ENCODE measurements at places on chromosomes 13 and 19. TPM values are rescaled to one million over a fixed set of nuclear protein-coding genes. Genes with fewer than 3 reads are reported as not detected.
A peak's percentile ranks its signal among the peaks of the same experiment; 100 is the strongest.

DNA sequence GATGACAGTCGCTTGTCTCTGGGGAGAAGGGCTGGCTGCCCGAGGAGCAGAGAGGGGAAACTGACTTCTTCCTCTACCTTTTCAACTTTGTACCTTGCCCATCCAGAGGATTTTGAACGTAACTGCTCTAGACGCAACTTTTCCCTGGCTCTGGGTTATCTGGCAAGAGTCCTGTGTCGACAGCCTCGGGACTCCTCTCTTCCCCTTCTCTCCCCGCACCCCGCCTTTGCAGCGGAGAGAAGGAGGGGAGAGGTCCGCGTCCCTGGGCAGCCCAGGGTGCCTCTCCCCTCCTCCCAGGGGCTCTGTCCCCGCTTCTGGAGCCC lies 574 bp downstream of the SH3GL1 start:
- peaks cover 80% of the 10 kb centered on the region for H3K4me1 ChIP-seq
- DNase-seq: no peak
- H3K36me3 ChIP-seq: no peaks in the 10 kb centered on the region
- peak overlapping the region; percentile 87 for H3K4me3 ChIP-seq
- H3K27ac ChIP-seq: peak overlapping the region; percentile 92

- no peak overlapping the region for H3K4me3 ChIP-seq
- no peaks in the 10 kb centered on the region for H3K27me3 ChIP-seq
- DNase-seq: no peak
- no peaks in the 10 kb centered on the region for H3K36me3 ChIP-seq
- peaks cover 6% of the 10 kb centered on the region for H3K4me1 ChIP-seq
Measured at GRCh38 chr13:100478107-100478809, 110.3 kb downstream of the GGACT start.

GRCh38 chr19:50205681-50206138 lies 2.3 kb downstream of the MYH14 start:
- no peak overlapping the region for H3K4me3 ChIP-seq
- H3K4me1 ChIP-seq: no peaks in the 10 kb centered on the region
- no peaks in the 10 kb centered on the region for H3K36me3 ChIP-seq
- DNase-seq: no peak

- H3K4me1 ChIP-seq: peaks cover 46% of the 10 kb centered on the region
- H3K4me3 ChIP-seq: peak overlapping the region; percentile 72
- DNase-seq: peak; percentile 61
- H3K27me3 ChIP-seq: peaks cover 12% of the 10 kb centered on the region
- H3K36me3 ChIP-seq: no peaks in the 10 kb centered on the region
Measured at GRCh38 chr19:8615813-8616596, 5.5 kb upstream of the ADAMTS10 start.

The ETV2 gene
- polyA plus RNA-seq: 0.68 TPM

DNA sequence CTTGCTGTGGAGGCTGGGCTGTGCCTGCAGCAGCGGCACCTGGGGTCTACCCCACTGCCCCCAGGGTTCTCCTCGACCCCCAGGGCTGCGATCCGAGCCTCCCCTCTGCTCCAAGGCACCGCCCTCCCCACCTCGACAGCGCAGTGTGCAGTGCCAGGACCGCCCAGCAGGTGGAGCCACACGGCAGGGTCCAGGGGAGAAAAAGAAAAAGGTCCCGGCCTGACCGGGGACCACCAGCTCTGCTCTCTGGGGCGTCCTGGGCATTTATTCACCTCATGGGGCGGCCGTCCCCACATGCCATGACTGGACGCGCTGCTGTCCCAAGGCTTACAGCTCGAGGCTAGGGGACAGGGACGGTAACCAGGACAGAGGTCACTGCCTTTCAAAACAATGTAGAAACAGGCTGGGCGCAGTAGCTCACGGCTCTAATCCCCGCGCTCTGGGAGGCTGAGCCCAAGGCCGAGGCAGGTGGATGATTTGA lies 10.6 kb downstream of the REXO1 start:
- no peak overlapping the region for H3K4me3 ChIP-seq
- H3K27ac ChIP-seq: no peak overlapping the region
- peaks cover 8% of the 10 kb centered on the region for H3K27me3 ChIP-seq
